ENCODE measurements at places on chromosomes 1 and 21. TPM values are rescaled to one million over a fixed set of nuclear protein-coding genes. Genes with fewer than 3 reads are reported as not detected.

DNA sequence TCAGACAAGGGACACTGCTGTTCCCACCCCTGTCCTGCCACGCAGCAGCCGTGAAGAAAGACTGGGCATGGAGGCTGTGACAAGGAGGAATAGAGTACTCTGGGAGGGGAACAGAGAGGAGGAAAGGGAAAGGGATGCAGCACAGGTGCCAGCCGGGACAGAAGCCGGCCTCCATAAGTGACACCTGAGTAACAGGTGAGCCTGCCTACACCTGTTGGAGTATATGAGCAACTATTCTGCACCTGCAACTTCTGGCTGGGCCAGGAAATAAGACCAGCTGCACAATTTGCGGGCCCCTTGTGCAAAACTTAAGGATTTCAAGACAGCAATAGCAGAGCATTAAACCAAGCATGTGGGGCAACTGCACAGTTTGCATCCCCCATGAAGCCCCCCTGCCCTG, 72.5 kb upstream of the GOLT1A start:
- no peak for DNase-seq
- no peak overlapping the region for H3K27ac ChIP-seq
- H3K27me3 ChIP-seq: no peaks in the 10 kb centered on the region
- peaks cover 8% of the 10 kb centered on the region for H3K4me1 ChIP-seq

GRCh38 chr1:228490120-228491078, 3.2 kb downstream of the RNF187 start:
- peaks cover 4% of the 10 kb centered on the region for H3K4me1 ChIP-seq
- H3K36me3 ChIP-seq: peaks cover 9% of the 10 kb centered on the region
- H3K4me3 ChIP-seq: no peak overlapping the region
- no peaks in the 10 kb centered on the region for H3K27me3 ChIP-seq
- H3K27ac ChIP-seq: no peak overlapping the region

The LPAR3 gene
- total RNA-seq: 3.6 TPM

DNA sequence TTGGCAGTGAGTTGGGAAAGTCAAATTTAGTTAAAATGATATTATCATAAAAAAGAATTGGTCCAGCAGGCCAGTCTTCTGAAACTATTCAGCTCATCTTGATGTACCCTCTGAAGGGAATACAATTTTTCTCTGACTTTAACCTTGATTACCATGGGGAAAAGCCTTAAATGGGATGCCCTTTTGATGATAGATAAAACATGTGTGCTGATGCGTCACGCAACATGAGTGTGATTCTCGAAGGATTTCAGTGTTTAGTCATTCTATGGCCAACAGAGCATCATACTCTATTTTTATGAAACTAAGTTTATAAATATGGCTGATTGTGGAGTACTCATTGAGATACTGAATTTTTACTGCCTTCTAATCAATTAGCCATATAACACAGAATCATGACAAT, 171.5 kb downstream of the ZNF281 start:
- H3K4me3 ChIP-seq: no peak overlapping the region
- H3K36me3 ChIP-seq: no peaks in the 10 kb centered on the region

The IGFN1 gene
- total RNA-seq: 0.12 TPM

The SYT11 gene
- 1.2 TPM for total RNA-seq

The CACNA1E gene
- total RNA-seq: 0.44 TPM

The DYNLT5 gene
- total RNA-seq: not detected

Data from colonic mucosa (tissue), 4 donors.